ENCODE measurements at places on chromosomes 3 and 15. TPM values are rescaled to one million over a fixed set of nuclear protein-coding genes. Genes with fewer than 3 reads are reported as not detected.

DNA sequence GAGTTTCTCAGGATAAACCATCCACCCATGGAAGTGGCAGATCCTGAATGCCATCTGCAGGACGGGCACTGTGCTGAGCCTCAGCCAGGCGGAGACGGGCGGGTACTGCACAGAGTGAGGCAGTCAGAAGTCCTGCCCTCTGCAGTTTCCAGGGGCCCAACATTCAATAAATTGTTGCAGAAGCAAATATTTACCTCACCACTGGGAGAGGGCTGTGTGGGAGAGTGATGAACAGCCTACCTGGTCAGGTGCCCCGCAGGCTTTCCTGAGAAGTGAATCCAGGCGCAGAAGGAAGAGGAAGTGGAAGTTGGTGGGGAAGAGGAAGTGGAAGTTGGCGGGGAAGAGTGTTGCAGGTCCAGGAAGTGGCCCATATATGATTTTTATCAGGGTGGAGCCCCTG, 100.8 kb downstream of the SLCO3A1 start:
- DNase-seq, result no peak

DNA sequence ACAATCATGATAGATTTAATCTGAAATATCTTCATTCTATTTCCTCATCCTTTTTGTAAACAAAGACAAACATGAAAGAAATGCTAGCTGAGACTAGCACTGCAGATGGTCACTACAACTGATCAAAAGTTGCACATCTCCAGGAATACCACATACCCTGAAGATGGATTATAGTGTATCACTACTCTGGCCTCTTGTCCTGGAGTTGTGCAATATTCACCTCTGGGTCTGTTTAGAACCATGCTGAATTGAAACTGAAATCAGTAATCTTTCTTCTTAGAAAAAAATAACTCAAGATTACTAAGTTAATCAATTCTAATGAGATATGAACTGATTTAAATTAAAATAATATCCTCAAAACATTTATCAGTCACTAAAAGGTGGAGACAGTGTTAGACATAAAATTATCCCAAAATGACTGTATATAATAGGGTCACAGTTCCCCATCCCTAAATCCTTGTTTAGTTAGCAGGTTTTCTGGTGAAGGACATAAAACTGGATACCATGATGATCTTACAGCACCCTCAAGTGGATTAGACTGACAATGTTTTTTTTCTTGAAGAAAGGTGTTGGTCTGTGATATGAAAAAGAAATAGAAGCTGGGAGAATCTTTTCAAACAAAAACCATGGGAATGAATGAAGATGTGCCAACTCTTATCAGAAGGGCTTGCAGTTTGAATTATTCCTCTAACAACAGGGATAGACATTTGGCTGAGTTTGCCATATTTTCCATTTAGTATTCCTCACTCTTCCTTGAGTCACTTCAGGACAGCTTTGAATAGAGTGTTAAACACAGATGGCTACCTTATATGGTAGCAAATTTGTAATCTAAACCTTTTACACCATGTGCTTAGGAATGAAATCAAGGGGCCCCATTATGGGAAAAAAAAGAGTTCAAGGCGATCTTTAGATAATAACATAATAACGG, 7.1 kb upstream of the TTC14 start:
- peak; percentile 59 for DNase-seq

- DNase-seq, result peak; percentile 37
Observed at GRCh38 chr15:72113347-72114031, 4.5 kb downstream of the MYO9A start.

GRCh38 chr3:128497305-128498126, 4.5 kb upstream of the GATA2 start:
- no peak for DNase-seq

- DNase-seq, result peak; percentile 30
Observed at GRCh38 chr15:66721501-66721937, 19.5 kb downstream of the SMAD6 start.

DNA sequence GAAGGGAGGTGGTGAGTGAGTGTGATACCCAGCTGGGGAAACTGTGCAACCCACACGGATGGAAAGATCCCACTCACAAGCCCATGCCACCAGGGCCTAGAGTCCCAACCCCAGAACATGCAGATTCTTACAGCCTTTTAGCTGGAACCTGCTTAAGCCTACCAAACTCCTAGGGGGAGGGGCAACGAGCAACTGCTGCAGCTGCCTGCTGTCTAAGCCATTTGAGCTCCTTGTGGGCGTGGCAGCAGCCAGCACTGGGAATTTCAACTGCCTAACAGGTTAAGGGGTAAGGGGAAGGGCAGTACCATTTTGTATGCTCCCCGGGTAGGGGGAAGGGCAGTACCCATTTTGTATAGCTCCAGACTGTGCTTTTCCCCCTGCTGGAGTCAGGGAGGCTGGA, 673.2 kb upstream of the BCHE start:
- no peak for DNase-seq

DNA sequence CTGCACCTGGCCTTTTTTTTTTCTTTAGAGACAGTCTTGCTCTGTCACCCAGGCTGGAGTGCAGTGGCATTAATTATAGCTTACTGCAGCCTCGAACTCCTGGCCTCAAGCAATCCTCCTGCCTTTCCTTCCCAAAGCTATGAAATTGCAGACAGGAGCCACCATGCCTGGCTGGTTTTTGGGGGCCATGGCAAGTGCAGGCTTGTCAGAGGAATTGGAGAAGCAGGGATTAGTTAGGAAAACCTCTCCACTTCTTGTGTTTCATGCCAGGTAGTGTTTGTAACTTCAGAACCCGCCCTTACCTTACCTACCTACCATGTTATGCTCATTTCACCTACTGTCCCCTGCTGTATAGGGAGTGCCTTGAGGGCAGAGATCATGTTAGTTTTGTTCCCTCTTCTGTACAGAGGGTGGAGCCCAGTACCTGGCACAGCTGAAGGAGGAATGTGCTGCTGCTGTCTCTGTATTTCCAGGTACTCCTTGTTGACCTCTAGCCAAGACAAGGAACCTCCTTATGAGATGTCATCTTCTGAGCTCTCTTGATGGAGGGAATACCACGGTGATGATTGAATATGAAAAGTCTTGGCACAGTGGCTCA, 43.8 kb downstream of the TRAK1 start:
- no peak for DNase-seq

GRCh38 chr15:79952329-79952728, 18.7 kb downstream of the BCL2A1 start:
- no peak for DNase-seq

GRCh38 chr15:49084285-49084570, 38.0 kb upstream of the SECISBP2L start:
- no peak for DNase-seq

DNA sequence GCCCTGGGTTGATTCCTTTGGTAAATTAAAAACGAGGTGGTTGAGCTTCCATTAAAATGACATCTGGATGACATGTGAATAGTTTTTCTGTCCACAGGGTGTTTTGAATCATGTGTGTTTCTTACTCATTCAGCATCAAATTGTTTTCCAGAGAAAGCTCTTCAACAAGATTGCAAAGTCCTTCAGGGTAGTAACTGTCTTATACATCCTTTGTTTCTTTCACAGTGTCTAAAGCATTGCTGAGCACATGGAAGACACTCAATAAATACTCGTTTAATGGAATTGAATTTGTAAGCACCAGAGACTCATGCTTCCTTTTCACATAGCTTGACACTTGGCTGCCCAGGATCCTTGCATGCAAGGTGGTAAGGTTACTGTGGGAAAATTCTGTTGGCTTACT, 223.1 kb upstream of the CNTN6 start:
- DNase-seq, result no peak

GRCh38 chr15:38075466-38075865, 141.0 kb downstream of the TMCO5A start:
- no peak for DNase-seq

DNA sequence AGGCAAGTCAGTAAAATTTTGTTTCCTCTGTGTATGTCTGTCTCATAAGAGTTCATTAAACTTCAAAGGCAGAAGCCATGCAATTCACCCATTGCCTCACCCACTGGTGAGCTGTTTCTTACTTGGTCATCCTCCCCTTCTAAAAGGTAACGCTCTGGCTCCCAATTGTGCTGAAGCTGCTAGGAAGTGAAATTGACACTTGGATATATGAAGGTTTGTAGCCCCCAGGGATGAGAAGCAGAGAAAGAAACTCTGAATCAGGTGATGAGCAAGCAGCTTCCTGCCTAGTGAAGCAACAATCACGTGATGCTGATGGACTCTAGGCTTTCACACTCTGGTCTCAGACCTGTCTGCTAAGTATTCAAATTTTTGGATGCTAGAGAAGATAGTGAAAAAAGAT, 70.7 kb downstream of the CD200R1L start:
- DNase-seq, result peak; percentile 56

The ALDH1L1 gene
- polyA plus RNA-seq, result not detected

The CLDN18 gene
- polyA plus RNA-seq, result not detected

The WDR93 gene
- polyA plus RNA-seq, result not detected

The RGMA gene
- polyA plus RNA-seq, result 0.26 TPM

The ADAMTS17 gene
- 0.03 TPM for polyA plus RNA-seq

The CEMIP gene
- 78.0 TPM for polyA plus RNA-seq

The SLC28A1 gene
- not detected for polyA plus RNA-seq

All from IMR-90 (cell line).